Substantia nigra (tissue), 51 donors: ENCODE measurements at places on chromosomes 11 and 22.

GRCh38 chr22:50633086-50633485 is 5.1 kb upstream of the ARSA start:
- DNase-seq, result no peak

DNA sequence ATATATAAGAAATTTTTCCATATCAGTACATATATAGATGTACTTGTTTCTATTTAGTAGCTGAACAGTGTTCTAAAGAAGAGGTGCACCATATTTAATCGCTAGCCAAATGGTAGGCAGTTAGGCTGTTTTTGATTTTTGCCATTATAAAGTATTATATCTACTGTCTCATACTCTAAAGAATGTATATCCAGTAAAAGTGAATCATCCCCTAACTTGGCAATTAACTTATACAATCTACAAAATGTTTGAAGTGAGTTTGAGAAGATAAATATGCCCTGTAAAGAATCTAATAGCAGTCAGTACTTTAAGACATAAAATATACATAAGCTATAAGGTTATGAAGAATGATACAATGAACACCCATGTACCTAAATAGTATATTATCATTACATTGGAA is 291.5 kb downstream of the SWAP70 start:
- no peak for DNase-seq

- no peak for DNase-seq
Observed at GRCh38 chr11:130313383-130314183, 1.1 kb downstream of the ZBTB44 start.

DNA sequence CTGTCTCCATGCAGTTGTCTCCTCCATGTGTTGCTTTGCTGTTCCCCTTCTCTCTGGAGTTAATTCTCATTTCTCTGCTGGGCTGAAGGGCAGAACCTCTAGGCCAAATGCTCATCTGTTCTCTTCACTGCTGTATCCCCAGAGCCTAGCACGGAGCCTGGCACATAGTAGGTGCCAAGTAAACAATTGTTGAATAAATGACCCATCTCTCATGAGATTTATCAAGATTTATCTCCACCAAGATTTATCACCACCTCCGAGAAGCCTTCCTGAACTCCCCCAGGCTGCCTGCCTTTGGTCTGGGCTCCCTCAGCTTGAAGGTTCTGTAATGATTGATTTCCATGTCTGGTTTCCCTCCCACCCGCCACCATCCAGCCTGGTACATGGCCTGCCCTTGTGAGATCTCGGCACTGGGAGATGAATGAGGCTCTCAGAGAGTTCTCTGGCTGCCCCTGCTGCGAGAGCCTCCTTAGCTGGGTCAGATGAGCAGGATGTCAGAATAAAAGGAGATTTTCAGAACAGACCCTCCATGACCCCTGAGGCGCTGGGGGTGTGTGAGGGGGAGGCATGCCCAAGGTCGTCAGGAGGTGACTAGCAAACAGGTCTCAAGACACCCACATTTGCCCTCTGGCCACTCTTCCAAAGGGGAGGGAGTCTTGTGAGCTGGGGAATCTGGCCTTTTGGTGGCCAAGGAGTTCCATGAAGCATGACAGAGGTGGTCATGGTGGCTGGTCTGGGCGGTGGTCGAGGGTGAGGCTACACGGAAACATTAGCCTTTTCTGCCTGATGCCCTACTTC is 2.4 kb upstream of the GDPD5 start:
- no peak for DNase-seq

DNA sequence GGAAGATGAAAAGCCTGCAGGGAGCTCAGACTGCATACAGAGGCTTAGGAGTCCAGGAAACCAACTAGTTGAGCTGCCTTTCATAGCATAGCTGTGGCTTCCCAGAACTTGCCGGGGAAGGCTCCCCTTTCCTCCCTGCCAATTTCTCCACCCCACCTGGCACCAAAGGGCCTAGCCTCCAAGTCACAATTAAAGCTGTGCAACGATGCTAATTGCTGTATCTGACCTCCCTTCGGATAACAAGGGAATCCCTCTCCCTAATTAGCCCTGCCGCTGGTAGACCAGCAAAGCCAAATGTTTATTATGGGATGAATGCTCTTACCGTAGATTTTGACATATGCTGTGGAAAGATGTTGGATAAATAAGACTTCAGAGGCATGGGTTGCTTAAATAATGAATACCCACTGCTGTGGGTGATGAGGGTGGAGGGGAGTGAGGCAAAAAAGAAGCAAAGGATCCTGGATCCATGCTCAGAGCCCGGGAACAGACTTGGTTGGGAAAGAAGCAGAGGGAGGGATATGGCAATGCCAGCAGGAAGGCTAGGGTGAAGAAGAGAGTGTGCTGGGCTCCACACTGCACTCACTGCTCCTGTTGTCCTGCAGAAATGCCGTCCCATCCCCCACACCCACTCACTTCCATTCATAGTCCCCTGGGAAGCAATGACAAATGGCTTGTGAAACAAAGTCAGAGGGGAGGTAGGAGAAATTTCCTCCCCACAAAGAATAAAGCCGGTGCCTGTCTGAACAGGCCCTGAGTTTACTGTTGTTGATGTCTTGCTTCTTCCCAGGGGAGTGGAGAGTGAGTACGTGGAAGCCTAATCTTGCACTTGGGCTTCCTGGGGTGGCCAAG is 608.1 kb upstream of the CADM1 start:
- DNase-seq, result no peak

DNA sequence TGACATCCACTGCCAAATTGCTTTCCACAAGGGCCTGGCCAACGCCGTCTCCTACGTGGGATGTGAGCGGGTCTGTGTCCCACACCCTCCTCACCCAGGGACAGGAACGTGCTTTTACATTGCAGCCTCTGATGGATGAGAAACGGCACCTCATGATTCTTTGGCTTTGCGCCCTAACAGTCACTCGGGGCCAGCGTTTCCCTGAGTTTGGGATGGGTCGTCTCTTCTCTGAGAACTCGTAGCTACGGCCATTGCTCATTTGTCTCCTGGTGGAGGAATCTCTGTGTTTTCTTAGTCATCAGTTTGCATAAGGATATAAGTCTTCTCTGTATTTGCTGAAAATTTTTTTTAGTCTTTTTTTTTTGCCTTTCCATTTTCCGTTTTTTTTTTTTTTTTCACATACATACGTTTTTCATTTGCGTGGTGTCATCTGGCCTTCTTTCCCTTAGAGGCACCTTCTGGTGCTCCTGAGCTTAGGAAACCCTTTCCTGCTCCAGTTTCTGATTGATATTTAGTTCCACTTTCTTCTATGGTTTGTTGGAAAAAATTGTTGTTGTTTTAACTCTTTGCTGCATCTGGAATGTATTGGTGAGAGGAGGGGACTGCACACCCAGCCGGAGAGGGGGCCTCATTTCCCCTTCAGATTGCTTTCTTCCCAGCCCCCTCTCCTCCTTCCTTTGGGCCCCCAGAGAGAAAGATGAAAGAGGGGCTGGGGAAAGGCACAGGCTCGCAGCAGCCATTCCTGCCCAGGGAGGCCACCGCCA is 12.0 kb downstream of the TNNT3 start:
- DNase-seq, result no peak

DNA sequence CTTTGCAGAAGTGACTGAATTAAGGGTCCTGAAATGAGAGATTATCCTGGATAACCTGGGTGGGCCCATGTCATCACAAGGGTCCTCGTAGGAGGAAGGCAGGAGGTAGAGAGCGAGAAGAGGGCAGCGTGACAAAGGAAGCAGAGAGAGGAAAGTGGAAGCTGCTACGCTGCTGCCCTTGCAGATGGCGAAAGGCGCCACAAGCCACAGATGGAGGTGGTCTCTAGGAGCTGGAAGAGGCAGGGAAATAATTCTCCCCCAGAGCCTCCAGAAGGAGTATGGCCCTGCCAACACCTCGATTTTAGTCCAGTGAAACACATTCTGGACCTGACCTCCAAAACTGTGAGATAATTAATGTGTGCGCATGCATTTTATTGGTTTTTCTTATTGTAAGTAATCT is 13.4 kb downstream of the TMEM184B start:
- no peak for DNase-seq

- no peak for DNase-seq
Observed at GRCh38 chr22:17980638-17981051, 43.7 kb downstream of the MICAL3 start.

GRCh38 chr11:72755713-72756285 is 3.6 kb upstream of the ARAP1 start:
- no peak for DNase-seq

GRCh38 chr11:133949129-133949528 is 7.6 kb downstream of the IGSF9B start:
- no peak for DNase-seq

DNA sequence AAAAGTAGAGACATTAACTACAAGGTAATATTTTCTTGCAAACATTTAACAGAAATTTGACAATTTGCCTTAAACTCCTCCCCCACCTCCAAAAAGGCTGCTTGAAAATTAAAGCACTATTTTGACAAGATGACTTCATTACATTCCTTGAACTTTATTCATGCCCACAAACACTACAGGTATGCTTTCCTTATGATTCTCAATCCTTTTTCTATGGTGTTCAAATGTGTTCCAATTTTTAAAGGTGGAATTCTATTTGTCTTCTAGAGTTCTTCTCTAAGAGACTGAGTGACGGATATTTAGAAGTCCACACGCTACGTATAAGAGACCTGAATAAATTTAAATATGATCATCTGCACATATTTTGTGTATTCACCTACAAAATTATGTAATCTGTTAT is 69.4 kb downstream of the MRTFA start:
- no peak for DNase-seq

GRCh38 chr11:64152841-64153691 is 12.8 kb downstream of the MACROD1 start:
- DNase-seq, result peak; percentile 58

GRCh38 chr11:109267293-109268095 is 154.5 kb upstream of the C11orf87 start:
- no peak for DNase-seq

DNA sequence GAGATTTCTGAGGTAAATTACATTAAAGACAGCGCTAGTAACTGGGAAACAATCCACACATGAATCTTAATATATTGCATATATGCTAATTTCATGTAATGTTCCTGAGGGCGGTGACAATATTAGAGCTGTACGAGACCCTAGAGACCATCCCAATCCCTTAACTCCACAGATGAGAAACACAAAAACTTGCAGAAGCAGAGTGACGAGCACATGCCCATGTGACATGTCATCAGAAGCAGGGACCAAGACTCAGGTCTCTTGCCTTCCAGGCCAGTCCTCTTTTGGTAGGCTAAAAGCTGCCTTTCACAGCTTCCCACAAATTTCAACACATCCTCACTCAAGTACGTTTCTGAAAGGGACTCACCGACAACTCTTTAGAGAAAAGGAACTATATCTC is 11.8 kb downstream of the MAPK1 start:
- no peak for DNase-seq

DNA sequence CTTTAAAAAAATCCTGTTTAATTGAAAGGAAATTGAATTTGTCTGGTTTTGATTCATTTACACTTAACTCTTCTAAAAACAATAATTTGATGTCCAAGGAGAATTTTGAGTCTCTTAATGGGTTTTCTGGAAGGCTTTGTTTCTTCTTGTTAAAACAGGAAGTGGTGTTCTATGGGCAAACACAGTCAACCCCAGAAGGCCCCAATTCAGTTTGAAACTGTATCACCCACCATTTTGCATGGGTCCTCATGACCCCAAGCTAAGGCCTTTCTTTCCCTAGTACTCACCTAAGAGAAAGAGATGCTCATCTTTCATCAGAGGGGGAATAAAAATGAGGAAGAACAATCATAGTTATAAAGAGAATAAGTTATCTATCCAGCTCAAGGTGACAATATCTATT is 10.6 kb downstream of the FLI1 start:
- no peak for DNase-seq

DNA sequence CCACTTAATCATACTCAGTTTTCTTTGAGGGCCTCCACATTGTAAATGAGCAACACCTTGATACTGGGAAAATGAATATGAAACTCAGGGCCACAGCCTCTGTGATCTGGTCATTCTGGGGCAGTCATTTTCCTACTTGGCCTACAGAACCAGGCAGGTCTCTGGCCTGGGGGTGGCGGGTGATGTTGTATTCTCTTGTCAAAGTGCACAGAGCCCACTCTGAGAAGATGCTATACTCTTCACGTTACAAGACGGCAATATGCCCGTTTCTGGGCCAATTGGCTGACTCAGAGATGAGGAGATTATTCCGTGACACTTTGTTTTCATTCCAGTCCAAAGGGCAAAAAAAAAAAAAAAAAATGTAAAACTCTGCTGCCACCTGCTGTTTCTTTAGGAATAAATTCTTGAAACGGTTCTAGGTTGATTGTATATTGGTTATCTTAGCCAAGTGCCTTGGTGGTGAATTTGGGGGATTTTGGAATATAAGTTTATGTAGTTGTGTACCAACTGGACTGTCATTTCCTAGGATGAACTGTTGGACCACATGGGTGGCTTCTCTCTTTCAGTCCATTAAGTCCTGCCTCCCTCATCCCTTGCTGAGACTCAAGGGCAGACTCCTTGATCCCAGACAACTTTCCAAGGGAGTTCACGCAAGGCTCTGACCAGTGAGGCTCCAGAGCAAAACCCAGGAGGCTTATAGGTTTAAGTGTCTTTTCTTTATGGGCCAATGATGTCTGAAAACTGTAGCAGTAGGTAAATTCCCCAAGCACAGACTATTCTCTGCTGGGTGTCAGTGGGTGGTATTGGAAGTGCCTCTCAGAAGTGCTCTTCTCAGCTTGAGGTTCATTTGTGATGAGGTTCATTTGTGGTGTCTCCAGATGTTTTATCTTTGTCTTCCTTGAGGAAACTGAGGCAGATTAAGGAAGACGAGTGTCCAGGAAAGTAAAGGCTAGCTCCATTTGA is 18.2 kb downstream of the ADM start:
- no peak for DNase-seq

- DNase-seq, result no peak
Observed at GRCh38 chr11:45806937-45807791, 2.2 kb downstream of the SLC35C1 start.

- DNase-seq, result no peak
Observed at GRCh38 chr11:111402411-111402810, 23.3 kb upstream of the POU2AF1 start.

- DNase-seq, result peak; percentile 62
Observed at GRCh38 chr22:38923463-38924346, 33.7 kb upstream of the APOBEC3A start.

GRCh38 chr22:42863349-42863961 is 6.4 kb upstream of the ARFGAP3 start:
- no peak for DNase-seq

- DNase-seq, result no peak
Observed at GRCh38 chr11:78737891-78738290, 163.2 kb upstream of the NARS2 start.

- DNase-seq, result peak; percentile 24
Observed at GRCh38 chr11:128290106-128290840, 297.1 kb downstream of the ETS1 start.

- no peak for DNase-seq
Observed at GRCh38 chr22:17083255-17083654, 1.5 kb upstream of the IL17RA start.

GRCh38 chr11:74749965-74750296 is 1.3 kb downstream of the RNF169 start:
- no peak for DNase-seq

DNA sequence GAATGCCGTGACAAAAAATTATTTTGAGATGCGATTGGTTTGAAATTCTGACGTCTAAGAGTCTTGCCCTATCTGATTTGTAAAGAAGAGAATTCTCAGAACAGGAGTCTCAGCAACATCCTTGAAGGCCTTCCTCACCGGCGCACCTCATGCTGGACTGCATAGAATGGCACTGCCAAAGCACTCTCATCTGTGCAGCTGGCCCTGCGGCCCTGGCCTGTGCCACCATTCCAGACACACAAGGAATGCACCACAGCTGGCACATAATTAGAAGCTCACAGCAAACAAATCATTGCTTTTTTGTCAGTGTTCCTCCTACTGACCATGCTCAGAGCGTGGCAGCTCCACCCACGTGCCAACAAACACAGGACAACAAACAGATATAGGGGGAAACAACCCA is 166.0 kb downstream of the KIRREL3 start:
- no peak for DNase-seq
